ENCODE measurements at places on chromosomes 7 and 10.

DNA sequence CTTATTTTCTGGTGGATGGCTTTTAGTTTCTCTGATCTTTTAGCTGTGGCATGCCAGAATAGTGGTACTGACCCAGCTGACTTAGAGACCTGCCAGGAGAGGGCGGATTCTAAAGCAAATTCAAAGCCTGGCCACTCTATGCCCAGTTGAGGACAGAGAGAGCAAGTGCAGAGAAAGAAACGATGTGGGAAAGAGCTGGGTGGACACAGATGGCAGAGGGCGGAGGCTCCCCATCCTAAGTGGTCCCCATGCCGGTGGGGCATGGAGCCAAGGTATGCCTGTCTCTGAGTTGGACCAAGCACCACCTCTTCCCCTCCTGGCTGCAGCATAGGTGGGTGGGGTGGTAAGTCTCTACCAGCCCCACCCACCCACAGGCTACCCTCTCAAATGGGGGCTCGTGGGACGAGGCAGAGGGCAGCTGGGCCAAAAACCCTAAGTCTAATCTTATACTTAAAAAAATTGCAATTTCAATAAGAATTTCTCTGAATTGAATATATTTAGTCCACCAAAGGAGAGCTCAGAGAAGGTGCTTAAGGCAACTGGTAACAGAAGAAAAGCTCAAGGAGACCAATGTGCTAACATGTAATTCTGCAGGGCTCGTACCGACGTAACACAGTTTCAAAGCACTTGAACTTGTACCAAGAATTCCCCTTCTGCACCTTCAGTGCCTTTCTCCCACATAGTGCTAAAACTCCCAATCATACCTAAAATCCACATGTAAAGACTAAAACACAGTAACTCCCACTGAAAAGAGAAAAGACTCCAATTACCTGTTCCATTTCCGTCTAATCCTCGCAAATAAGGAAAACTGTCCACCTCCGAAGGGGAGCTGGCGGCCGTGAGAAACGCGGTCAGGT, 85.7 kb upstream of the NMT2 start:
- DNase-seq: no peak

DNA sequence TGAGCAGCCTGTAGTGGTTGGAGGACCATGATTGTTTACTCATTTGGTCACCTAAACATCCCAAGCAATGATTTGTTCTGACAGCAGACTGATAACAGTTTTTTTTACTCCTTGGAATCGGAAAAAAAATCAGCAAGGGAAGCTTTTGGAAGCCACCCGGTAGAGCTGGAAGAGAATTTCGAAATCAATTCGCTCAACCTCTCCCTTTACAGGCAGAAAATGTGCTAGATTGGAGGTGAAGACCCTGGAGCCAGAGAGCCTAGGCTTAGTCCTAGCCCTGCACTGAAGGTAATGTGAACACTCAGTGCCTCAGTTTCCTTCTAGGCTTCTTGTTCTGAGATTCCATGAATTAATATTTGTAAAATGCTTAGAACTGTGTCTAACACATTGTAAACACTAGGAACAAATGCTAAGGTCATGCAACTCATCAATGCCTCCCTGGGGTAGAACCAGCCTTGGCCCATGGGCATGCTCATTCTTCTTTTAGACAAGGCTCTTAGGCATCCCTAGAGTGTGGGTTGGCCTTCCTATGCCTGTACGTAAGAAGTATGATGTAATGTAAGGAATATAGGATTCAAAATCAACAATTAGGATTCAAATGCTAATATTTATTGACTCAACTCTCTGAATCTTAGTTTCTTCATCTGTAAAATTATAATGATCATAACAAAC, 52.7 kb downstream of the MET start:
- no peak for DNase-seq

- no peak for DNase-seq
Observed at GRCh38 chr7:65892161-65892560, 19.3 kb downstream of the VKORC1L1 start.

- no peak for DNase-seq
Observed at GRCh38 chr7:77469927-77470326, 53.8 kb upstream of the GSAP start.

- no peak for DNase-seq
Observed at GRCh38 chr7:7104971-7105370, 77.4 kb upstream of the C1GALT1 start.

DNA sequence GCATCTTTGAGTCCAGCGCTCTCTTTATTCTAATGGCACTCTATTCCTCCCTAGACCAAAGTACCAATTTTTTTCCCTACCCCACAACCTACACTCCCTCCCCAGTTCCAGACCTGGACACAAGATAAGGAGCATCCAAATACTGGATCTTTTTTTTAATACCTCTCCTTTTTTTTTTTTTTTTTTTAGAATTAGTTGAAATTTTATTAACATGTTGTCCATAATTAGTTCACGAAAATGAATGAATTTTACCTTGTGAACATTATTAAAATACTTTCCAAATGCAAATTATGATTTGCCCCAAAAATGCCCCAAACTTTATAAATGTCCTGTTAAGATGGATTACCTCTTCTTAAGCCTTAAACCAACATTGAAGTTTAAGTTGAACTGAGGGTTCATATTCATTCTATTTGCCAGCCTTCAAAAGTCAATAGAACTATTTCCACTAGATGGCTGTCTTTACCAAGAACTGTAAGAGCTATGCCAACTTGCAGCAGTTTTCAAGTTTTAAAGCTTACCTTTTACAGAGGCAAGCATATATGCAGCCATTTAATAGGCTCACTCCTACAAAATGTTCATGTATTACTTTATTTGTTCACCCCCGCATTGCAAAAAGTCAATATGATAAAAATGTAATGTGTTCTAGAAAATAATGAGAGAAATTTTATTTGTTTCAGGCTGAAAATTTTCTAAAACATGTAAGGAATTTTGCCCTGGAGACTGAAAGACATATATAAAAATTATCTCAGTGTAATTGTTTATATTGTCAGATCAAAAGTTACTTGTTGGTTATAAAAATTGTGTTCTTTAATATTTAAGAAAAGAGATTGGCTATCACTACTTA, 39.7 kb upstream of the TNKS2 start:
- no peak for DNase-seq

DNA sequence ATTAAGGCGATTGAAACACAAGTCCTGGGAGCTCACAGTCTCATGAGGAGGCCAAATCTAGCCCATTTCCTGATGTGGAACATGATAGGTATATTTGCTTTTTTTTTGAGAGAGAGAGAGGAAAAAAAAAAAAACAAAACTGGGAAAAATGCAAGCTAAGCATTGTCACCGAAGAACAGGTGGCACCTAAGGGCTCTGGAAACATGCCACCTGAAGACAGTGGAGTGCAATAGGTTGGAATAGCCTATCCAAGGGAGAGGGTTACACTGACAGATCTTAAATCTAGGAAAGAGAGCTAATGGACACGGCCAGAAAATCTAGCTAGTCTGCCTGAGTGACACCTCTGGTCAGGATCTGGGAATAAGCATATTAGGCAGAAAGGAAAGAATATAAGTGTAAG, 110.2 kb downstream of the SRI start:
- no peak for DNase-seq

GRCh38 chr10:6497620-6498019, 82.5 kb downstream of the PRKCQ start:
- no peak for DNase-seq

DNA sequence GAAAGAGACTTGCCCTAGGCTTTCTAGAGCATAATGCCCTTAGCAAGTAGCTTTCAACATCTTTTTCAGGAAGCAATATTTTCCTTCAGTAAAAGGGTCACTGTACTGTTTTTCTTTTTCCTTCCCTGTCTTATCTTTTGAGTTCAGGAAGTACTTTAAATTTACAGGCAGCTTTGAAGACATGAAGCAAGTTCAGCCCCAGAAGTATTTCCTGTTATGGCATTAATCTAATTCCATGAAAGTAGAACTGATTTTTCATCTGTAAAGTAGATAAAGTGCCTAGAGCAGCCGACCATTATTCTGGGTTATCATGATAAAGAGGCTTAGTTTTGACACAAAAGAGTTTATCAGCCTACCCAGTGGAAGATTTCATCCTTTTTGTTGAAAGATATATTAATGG, 288.2 kb downstream of the ADK start:
- DNase-seq: no peak

Data from anterior cingulate cortex (tissue), 58 donors.